Hair follicular keratinocyte (primary cell): ENCODE measurements at places on chromosomes 12 and 14. TPM values are rescaled to one million over a fixed set of nuclear protein-coding genes. Genes with fewer than 3 reads are reported as not detected.

TAS2R8 gene
- not detected in 2 replicates for total RNA-seq

PMCH gene
- not detected in 2 replicates for total RNA-seq

ALDH2 gene
- total RNA-seq = 24.1 and 49.0 TPM in 2 replicates

EXD2 gene
- 19.1 and 19.3 TPM in 2 replicates for total RNA-seq

CYP46A1 gene
- total RNA-seq = not detected in 2 replicates
